CD8-positive, alpha-beta T cell (primary cell): ENCODE measurements at places on chromosomes 7 and 10.
A peak's percentile ranks its signal among the peaks of the same experiment; 100 is the strongest.

DNA sequence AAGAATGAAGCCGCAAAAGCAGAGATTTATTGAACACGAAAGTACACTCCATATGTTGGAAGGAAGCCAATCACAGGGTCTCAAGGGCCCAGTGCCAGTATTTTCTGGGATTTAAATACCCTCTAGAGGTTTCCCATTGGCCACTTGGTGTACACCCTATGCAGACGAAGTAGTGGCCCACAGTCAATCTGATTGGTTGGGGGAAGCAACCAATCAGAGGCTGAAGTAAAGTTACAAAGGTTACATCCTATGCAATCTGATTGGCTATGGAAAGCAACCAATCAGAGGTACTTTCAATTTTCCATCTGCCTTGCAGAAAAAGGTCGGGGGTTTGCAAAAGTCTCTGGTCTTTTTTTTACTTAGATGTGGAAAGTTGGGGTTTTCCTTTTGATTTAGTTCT lies 481.3 kb upstream of the NRP1 start:
- no peak for DNase-seq

DNA sequence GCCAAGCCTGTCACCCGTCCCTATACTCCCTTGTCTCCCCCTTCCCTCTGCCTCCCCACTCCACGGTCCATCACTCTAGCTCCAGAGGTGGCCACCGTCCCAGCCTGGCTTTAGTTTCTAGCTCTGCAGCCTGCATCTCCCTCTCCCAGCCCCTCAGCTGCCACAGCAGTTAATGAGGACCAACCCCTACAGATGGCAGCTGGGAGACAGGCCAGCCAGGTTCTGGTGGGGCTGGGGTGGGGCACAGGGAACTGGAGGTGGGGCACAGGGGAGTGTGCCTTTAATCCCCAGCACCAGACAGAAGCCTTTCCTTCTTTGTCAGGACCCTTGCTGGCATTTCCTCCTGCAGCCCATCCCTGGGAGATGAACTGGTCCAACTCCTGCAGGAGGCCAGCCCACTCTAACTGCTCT lies 21.1 kb downstream of the UNC5B start:
- DNase-seq, result no peak

DNA sequence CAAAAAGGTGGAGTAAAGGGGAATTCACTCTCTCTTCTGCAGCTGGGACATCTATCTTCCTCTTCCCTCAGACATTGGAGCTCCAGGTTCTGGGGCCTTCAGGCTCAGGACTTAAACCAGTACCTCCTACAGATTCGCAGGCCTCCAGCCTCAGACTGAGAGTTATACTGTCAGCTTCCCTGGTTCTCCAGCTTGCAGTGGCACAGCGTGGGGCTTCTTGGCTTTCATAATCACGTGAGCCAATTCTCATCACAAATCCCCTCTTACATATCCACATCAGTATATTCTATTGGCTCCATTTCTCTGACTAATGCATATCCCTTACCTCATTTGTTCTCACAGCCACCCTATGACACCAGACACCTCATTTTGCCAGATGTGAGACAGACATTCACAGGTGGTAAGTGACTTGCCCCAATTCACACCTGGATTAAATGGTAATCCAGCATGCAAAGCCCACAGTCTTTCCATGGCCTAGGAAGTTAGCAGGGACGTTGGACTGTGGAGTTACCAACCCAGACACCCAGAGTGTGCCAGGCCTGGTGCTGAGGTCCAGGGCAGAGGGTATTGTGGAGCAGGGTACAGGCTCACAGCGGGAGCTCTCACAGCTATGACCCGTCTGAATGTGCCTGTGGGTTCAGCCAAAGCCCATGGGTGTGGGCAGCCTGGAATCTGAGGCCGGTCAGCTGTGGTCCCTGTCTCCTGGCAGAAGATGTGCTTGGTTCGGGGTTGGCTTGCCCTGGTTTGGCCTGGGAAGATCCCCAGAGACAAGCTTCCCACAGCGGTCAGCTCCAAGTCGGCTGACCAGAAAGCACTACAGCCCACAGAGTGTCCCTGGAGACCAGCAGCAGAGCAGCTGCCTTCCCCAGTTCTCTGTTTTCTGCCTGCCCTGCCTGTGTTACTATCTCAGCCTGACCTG lies 18.4 kb upstream of the ZCCHC24 start:
- no peak for DNase-seq

DNA sequence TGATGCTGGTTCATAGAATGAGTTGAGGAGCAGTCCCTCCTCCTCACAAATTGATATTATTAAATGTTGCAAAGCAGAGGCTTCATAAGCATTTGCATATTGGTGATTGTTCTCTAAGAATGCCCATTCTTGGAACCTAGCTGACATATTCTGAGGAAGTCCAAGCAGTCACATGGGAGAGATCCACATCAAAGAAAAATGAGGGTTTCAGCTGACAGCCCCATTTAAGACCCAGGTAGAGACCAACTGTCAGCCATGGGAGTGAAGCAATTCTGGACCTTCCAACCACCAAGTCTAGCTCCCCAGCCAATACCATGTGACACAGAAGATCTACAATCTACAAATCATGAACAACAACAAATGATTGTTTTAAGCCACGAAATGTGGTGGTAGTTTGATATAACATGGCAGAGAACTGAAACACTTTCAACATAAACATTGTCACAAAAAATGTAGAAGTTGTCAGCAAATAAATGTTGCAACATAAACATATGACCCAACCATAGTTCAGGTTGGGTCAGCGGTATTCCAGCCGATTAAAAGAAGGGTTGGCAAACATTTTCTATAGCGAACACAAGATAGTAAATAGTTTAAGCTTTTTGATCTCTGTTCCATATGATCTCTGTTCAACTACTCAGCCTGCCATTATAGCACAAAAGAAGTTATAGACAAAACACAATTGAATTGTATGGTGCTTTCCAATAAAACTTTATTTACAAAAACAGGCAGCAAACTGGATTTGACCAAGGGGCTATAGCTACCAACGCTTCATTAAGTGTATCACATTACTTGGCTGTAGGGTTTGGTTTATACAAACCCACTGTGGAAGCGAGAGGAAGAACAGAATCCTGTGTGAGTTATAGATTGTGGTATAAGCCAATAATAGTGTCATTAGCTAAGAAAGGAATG lies 41.4 kb upstream of the MPP7 start:
- DNase-seq, result no peak

DNA sequence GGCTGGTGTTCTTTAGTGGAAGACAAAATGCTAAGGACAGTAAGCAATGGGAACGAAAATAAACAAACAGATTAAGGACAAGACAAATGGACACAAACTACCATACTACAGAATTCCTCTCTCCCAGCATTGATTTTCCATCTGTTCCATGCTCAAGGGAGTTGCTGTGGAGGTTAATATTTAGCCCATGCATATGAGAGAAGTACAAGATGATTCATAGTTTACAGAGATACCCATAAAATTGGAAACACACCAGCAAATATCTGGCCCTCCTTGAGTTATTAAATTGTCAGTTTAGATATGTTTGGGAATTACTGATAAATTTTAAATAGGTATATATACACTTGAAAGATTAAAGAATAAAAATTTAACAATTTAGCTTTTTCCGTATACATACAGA lies 69.8 kb downstream of the GLI3 start:
- no peak for DNase-seq

- no peak for DNase-seq
These were observed 41.9 kb downstream of the SPAM1 start for GRCh38 chr7:123966936-123967335.

DNA sequence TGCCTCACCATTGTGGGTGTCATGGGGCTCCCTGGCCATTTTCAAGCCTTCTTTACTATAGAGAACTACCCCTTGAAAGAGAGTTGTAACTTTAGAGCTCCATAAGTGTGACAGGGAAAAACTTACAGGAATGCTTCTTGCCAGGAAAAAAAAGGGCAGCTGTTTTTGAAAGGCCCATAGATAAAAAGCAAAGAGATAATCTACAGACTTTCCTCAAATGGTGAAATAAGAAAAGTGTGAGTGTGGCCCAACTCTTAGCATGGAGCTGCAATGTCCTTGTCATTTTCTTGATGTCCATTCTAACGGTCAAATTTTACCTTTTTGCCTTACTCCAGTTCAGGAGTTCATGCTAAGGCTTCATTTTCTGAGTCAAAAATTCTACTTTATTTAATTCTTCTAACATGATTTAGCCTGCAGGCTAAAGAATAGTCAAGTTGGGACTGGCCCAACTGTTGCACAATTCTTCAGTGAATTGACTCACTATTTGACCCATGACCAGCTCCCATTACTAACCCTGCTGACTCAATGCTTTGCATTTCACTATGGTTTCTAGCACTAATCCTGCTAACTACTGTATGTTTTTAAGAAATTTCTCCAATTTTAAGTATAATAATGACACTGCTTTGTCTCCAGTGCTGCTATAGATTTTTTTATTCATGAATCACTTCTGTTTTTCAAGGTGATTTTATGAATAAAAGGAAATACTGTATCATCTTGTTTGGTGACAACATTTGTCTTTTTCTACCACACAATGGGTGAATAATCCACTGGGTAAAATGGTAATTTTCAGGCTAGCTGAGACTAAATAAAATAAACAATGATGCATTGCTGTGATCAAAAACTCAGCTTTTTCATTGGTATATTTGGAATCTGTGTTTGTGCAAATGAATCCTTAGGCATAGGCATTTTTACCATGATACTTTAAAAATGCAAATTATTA lies 41.4 kb upstream of the SGCE start:
- DNase-seq, result no peak

DNA sequence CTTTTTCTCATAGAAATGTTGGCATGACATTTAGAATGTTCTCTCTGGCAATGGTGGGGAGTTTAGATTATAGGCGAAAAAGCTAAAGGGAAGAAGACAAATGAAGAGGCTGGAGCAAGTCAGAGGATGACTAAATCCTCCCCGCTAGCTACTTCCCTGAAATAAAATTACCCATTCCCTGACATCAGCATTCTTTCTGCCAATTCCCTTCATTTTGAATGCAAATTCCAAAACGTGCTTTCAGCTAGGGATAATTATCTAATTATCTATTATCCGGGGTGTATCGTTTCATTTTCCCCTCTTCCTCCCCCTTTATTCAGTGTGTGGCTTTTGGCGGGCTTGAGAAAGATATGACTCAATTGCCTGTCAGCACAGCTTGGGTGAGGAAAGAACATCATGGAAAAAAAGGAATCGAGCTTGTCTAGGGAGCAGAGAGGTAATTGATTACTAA lies 672.3 kb downstream of the TNS3 start:
- no peak for DNase-seq

- DNase-seq, result no peak
These were observed 194.6 kb upstream of the PDE1C start for GRCh38 chr7:32264702-32265284.

DNA sequence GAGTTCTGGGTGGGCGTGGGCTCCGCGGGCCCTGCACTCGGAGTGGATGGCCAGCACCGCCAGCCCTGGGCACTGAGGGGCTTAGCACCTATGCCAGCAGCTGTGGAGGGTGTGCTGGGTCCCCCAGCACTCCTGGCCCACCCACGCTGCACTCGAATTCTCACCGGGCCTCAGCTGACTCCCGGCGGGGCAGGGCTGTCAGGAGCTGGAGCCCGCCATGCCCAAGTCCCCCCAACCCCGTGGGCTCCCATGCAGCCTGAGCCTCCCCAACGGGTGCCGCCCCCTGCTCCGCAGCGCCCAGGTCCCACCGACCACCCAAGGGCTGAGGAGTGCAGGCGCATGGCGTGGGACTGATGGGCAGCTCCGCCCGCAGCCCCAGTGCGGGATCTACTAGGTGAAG lies 93.1 kb downstream of the SLC25A13 start:
- DNase-seq, result no peak

- DNase-seq, result no peak
These were observed 21.1 kb upstream of the UNCX start for GRCh38 chr7:1211611-1212010.

DNA sequence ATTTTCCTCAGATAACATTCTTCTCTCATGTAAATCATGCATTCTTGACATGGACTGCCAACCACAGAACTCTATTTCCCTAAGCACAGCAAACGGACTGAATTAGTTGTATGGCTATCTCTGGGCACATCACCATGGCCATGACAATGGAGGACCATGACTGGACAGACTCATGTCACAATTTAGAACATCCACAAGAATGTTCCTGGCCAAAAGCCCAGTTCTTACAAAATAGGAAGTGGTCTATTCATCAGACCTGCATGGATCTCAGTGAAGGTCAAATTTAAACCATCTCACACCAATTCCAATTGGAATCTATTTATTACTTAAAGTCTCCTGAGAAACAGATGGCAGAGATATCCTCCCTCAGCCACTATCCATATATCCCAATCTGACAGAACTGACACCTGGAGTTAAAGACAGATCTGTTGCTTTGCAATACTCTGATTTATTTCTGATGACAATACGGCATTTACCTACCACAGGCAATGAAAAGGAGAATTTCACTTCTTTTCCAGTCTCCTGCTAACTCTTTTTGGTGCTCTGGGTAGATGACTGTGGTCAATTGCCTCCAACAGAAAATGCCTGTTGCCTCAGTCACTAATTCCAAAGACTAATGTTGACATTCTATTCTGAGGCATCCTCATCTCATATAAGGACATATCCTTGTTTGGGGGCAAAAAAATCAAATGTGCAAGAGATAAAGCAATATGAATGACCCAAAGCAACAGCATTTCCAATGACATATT lies 254.8 kb downstream of the HTR7 start:
- DNase-seq, result no peak

- no peak for DNase-seq
These were observed 23.3 kb upstream of the HSPA12A start for GRCh38 chr10:116765648-116766081.

DNA sequence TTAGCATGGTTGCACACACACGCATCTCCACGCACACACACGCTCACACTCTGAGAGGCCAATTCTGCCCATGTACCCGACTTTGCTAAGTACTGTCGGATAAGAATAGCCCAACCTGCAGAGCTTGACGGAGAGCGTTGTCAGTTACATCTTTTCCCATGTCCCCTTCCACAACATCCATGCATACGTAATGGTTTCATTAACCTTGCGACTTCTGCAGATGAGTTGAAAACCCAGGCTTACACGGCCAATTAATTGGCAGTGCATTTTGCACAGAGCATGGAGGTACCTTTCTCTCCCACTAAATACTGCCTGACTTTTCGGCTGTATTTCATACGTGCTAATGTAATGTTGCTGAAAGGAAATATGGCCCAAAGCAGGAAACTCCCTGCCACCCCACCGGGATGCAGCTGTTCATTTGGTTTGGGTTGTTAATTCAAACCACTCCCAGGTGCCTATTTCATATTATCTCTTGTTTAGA lies 291.2 kb upstream of the HABP2 start:
- no peak for DNase-seq

- peak; percentile 12 for DNase-seq
These were observed 25.5 kb downstream of the JAZF1 start for GRCh38 chr7:28155019-28155660.

- DNase-seq, result no peak
These were observed 29.5 kb upstream of the C7orf33 start for GRCh38 chr7:148561099-148561498.
